ENCODE measurements at places on chromosomes 11 and 22.

GRCh38 chr11:72777755-72778278, 16.0 kb downstream of the STARD10 start:
- no peak for DNase-seq

GRCh38 chr22:27650572-27650971, 151.0 kb downstream of the MN1 start:
- DNase-seq: no peak

DNA sequence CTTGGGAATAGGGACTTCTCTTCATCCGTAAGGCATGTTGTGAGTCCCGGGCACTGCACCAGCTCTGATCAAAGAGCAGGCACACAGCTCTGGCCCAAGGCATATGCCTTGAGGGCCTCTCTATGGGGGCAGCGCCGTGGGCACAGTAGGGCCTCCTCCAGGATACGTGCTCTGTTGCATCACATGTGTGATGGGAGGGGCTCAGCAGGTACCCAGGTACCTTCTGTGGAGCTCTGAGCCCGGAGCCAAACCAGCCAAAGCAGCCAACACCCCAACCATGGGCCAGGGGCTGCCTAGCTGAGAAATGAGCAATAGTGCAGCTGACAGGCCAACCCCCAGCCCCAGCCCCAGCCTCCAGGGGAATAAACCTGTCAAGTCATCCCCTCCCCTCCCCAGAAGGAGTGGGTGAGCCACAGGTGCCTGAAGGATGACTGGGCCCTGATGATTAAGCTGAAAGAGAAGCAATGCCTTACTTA, 79.7 kb upstream of the SHISAL1 start:
- no peak for DNase-seq

GRCh38 chr11:117097389-117098268, 599 bp downstream of the SIK3 start:
- DNase-seq: no peak

GRCh38 chr22:30289980-30290313, 642 bp upstream of the CASTOR1 start:
- no peak for DNase-seq

DNA sequence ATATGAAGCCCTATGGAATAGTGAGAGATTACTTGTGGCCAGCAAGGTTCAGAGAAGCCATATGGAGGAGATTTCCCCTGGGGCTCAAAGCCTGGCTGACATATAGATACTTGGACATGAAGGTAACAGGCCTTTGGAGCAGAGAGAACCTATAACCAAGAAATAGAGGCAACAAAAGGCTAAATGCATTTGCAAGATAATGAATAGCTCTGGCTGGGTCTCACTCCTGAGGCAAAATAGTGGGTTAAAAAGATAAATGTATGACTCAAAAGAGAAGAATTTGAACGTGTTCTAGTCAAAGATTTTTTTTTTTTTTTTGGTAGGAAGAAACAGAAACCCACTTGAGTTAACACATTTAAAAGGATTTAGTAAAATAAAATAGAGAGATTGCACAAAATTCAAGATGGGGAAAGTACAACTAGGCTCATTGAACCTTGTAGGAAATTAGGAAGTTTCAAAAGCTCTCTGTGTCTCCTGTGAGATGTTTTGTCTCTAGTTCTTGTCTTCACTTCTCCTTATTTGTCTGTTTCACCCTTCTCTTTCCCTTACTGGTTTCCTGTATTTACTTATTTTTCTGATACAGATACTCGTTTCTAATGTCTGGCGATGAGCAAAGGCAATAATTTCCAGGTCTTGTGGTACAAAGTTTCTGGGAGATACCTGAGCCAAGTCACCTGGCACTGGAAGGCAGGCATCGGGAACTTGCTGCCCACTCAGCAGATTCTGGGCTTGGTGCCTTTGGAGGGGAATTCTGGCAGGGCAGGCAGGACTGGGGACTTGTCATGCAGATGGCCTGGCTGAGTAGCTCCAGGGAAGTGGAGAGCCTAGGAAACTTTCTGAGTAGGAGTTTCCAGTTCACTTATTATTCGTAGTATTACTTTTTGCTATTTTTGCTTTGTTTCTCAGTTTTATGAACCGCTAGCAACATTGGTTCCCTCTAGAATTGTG, 49.2 kb upstream of the SESN3 start:
- no peak for DNase-seq

DNA sequence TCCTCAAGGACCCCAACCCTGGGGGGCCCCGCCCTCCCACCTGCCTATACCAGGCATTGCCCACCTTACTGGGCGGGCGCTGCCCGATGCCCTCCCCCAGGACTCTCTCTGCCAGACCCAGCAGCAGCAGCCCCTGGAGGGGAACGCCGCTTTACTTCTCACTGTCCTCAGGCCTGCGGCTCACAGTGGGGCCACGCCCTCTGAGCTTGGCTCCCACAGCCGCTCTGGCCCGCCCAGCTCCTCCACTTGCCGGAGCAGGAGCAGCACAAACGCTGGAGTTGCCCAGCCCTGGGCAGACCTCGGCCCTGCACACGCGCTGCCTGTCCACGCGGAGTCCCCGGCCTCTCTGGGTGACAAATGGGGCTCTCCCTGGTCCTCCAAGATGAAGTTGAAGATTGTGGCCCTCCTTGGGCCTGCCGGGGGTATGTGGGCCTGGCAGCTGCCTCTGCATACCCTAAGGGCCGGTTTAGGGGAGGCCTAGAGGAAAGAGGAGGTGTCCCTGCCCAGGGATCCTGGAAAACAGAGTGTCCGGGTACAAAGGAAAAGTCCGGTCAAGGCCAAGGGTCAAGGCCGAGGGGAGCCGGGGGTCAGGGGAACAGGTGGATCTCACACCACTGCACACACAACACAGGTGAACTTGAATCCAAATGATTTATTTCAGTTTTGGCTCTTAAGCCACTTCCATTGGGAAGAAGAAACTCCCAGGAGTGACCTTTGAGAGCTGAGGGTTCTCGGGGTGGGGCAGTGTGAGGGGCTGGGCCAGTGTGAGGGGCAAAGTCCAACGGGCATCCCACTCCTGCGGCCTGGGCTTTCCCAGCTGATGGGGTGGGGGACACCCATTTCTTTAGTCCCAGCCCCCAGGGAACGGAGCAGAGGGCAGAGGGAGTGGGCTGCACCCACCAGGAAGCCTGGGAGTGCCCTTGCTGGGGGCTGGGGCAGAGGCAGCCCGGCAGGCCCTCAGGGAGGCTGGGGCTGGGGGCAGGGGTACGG, 674 bp upstream of the BAIAP2L2 start:
- no peak for DNase-seq

DNA sequence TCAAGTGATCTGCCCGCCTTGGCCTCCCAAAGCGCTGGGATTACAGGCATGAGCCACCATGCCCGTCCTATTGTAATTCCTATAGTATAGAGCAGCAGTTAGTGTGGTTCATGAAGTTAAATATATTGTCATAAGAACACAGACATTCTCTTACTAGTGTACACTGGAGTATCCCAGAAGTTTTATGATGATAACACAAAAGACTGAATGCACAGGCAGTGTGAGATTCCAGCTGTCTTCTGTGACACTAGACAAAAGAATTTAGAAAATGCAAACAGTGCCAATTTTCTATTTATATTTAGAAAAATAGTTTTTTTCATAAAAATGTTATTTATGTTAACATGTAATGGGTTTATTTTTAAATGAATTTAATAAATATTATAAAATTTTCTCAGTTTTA, 39.4 kb upstream of the RBX1 start:
- DNase-seq: no peak

DNA sequence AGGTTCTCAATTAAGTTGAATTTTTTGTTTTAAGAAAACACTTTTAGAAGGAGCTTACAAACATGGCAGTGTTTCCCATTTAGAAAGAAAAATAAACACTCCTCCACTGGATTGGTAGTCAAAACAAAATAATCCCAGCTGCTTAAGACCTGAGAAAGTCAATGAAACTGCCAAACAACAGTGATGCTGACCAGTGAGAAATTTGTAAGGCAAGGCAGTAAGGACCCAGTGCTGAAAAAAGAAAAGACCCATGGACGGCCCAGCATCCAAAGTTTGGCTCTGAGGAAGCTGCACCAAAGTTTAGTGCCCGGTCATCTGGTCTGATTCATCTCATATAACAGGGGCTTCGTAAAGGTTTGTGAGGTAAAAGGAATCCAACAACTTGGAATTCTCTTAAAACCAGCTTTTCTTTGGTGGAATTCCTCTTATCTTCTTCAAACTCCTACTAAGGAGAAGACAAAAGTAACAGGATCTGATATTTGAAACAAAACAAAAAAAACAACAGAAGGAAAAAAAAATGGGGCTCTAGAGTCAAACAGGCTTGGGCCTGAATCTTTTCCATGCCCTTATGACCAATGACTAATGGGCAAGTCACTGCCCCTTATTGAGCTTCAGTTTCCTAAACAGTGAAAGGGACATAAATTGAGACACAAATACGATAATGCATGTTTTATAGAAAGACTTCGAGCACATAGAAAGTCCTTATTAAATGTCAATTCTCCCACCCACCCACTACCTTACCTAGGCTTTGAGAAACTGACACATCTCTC, 383.0 kb upstream of the NARS2 start:
- no peak for DNase-seq

DNA sequence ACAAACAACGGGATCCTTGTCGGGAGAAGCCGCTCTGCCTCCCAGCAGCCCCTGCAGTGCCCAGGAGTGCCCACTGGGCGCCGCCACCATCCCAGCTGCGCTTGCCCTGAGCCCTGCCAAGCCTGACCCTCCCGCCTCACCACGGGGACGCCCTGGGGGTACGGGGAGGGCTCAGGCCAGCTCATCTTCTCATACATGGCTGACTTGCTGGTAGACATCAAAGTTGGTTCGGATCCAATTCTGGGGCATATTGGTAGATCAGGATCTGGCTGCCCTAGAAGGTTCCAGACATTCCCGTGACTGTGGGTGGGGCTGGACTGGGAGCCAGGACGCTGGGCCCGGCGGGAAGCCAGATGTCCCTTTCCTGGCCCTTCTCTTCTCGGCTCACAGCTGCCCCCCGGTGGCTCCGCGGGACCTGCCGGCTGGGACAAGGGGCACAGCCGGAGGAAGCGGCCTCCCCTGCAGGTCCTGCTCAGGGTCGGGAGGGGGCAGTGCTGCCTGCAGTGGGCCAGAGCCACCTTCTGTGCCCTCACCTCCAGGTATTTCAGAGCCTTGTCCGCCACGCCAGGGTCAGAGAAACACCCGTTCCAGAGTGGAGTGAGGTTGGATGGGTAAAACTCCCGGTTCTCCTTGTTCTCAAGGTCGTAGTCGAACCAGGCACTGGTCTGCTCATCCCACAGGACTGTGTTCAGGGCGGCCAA, 10.6 kb upstream of the TREH start:
- DNase-seq: peak; percentile 71

- DNase-seq: no peak
Measured at GRCh38 chr11:18641677-18642076, 7.5 kb upstream of the SPTY2D1 start.

- no peak for DNase-seq
Measured at GRCh38 chr22:19876314-19876940, 21.8 kb upstream of the GNB1L start.

- no peak for DNase-seq
Measured at GRCh38 chr11:16337421-16338213, 18.7 kb downstream of the SOX6 start.

GRCh38 chr22:33726294-33726734, 194.0 kb downstream of the LARGE1 start:
- DNase-seq: no peak

DNA sequence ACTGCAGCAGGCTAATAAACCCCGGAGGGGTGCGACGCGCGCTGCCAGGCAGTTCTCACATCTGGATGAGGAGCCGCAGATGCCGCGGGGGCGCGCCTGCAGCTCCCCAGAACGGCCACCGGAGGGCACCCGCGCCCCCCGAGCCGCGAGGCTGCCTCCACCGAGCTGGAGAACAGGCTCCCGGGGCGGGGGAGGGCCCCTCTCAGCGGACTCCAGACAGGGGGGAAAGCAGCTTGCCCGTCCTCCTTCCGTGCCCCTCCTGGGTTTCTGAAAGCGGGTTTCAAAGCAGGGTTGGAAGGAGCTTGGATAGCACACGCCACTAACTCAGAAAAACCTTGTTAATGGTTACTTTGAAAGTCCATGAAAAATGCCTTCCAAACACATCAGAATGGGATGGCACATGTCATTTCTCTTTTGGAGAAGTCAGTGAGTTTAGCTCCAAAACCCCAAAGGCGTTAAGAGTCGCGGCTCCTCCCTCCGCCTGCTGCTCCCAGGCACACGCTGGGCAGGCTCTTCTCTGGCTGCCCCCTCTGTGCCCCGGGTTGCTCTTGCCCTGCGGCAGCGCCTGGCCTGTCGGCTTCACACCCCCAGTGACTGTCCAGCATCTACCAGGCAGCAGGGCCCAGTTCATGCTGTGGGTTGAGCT, 317.8 kb downstream of the NTM start:
- no peak for DNase-seq

DNA sequence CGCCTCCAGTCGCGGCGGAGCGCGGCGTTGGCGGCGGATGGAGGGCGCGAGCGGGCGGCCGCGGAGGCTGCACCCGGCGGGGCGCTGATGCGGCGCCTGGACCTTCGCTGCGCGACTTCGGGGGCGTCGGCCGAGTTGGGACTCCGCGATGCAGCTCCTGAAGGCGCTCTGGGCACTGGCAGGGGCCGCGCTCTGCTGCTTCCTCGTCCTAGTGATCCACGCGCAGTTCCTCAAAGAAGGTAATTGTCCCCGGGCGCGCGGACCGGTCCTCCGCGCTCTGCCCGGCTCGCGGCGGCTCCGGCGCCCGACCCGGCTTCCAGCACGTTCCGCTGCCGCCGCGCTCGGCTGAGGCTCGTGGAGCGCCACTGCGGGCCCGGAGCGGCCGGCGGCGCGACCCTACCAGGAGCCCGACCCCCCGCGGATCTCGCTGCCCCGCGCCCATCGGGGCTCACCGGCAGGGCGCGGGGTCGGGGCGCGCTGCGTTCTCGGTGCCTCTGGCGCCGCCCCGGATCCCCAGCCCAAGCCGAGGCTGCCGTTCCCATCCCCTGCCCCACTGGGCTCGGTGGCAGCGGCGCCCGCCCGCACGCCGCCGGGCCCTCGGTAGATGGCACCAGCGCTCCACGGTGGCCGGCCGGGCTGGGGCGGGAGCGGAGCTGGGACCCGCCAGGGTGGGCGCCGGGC, 1251.2 kb downstream of the BRD1 start:
- no peak for DNase-seq

- DNase-seq: no peak
Measured at GRCh38 chr11:111975076-111975806, 38.1 kb downstream of the DIXDC1 start.

GRCh38 chr11:113647108-113647507, 59.0 kb downstream of the TMPRSS5 start:
- no peak for DNase-seq

GRCh38 chr11:57464539-57465181, 4.3 kb downstream of the RTN4RL2 start:
- no peak for DNase-seq

- DNase-seq: no peak
Measured at GRCh38 chr11:102729849-102730815, 5.4 kb upstream of the MMP8 start.

GRCh38 chr11:73531386-73531785, 66.5 kb downstream of the FAM168A start:
- no peak for DNase-seq

- peak; percentile 96 for DNase-seq
Measured at GRCh38 chr22:50507991-50508884, at the start of gene NCAPH2. TSS of gene NCAPH2 (plus strand) at chr22:50508224. CDS start at chr22:50508338, 114 bp downstream.

- no peak for DNase-seq
Measured at GRCh38 chr11:106091480-106092123, 14.1 kb downstream of the AASDHPPT start.
